ENCODE measurements at places on chromosomes 16 and 17.

DNA sequence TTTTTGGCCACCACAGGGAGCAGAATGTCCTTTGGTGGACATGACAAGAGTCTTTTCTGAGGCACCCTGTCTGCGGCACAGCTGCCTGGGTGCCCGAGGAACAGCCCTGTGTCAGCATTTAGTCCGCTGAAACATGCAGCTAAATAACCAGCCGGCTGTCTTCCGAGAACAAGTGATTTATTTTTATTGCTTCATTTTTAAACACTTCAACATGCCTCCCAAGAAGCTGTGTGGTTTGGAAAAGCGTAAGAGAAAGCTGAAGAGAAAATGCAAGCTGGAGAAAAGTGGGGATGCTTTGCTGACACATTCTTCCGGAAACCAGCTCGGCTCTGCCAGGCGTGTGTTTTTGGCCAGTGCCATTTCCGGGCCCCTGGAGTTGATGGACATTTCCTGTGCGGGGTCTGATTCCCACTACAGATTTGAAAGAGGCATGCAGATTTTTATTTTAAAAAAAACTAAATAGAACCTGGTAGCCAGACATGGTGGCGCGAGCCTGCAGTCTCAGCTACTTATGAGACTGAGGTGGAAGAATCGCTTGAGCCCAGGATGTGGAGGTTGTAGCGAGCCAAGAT, 94.7 kb downstream of the SEC14L1 start:
- H3K4me1 ChIP-seq = no peaks in the 10 kb centered on the region
- peak overlapping the region; percentile 24 for H3K4me3 ChIP-seq
- DNase-seq = no peak
- H3K27me3 ChIP-seq = no peaks in the 10 kb centered on the region
- H3K27ac ChIP-seq = no peak overlapping the region

DNA sequence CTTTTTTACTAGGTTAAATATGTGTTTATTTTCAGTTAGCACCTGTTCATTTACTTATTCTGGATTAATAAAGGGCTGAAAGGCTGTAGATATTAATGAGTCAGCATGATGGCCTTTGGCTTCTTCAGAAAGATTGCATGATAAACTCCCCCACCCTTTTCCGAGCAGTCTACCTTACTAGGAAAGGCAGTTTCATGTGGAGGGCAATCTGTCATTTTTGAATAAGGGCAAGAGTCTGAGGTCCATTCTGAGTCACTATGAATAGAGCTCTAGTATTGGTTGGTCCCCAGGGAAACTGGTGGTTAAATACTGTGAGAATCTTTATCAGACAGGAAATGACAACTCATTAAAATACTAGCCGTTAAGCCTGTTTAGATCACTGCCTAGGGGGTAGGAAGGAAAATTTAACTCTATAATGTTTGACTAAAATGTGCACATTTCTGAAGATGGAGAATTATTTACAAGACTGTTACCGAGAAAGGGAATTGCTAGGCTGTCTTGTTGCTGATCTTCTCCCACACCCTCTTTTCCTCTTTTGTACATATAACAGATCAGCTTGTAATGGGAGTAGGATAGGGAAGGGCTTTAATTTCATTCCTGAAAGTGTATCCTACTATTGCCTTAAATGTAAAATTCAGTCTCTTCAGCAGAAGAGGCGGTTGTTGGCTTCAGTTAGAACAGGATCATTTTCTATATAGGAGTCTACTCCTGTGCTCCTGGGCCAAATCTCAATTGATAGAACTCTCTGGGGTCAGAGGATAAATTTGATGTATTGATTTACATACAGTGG, 63.3 kb downstream of the TUBD1 start:
- H3K4me1 ChIP-seq = peaks cover 46% of the 10 kb centered on the region
- no peaks in the 10 kb centered on the region for H3K27me3 ChIP-seq
- H3K4me3 ChIP-seq = no peak overlapping the region
- DNase-seq = no peak
- no peaks in the 10 kb centered on the region for H3K36me3 ChIP-seq

DNA sequence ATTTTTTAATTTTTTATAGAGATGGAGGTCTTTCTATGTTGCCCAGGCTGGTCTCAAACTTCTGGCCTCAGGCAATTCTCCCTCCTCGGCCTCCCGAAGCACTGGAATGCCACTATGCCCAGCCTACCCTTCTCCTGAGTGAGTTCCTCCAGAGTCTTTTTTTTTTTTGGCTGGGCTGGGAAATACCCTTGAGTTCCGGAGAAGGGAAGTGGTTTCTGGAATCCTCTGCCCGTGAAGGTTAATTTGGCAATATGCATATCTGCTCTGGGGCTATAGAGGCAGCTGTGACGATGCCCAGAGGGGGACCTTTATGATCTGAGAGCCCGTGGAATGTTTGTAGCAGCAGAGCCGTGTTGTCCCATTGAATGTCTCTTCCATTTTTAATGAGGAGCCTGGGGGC, 217.5 kb downstream of the RBFOX1 start:
- H3K4me3 ChIP-seq = no peak overlapping the region
- H3K36me3 ChIP-seq = no peaks in the 10 kb centered on the region
- DNase-seq = no peak

DNA sequence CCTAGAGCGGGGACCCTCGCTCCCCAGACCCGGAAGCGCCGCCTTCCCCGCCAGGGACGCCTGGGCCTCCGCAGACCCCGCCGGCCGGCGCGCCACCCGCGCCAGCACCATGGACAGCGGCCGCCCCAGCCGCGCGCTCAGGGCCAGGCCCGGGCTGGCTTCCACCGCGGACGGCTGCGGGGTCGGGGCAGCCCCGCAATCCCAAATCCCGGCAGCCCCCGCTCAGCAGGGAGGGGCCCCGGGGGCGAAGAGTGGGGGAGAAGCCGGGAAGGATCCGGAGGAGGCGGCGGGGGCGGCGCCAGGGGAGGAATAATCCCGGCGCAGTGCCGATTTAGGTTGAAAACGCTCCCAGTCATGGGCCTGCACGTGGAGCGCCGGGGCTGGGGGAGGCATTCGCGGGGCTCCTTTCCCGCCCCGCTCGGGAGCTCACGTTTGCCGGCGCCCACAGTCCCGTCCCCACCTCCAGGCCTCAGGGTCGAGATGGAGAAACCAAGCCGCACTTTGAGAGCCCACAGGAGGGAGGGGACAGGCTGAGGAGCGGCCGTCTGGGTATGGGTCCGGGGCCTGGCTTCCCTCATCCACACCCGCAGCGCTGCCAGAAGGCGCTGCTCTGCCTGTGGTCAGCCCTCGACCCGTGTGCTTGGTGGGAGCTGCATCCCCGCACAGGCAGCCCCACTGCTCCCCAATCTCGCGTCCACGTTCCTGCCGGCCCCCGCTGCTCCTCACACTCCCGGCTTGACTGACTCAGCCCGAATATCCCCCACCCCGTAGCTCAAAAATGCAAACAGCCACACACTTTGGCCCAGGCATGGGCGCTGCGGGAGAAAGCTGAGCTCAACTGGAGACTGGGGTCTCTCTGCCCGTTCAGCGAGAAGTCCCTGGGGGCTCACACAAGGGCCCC, 4.7 kb downstream of the FBXL16 start:
- H3K36me3 ChIP-seq = no peaks in the 10 kb centered on the region
- no peak overlapping the region for H3K4me3 ChIP-seq
- H3K27ac ChIP-seq = no peak overlapping the region
- DNase-seq = peak; percentile 78
- peaks cover 23% of the 10 kb centered on the region for H3K4me1 ChIP-seq
- peaks cover 13% of the 10 kb centered on the region for H3K27me3 ChIP-seq

DNA sequence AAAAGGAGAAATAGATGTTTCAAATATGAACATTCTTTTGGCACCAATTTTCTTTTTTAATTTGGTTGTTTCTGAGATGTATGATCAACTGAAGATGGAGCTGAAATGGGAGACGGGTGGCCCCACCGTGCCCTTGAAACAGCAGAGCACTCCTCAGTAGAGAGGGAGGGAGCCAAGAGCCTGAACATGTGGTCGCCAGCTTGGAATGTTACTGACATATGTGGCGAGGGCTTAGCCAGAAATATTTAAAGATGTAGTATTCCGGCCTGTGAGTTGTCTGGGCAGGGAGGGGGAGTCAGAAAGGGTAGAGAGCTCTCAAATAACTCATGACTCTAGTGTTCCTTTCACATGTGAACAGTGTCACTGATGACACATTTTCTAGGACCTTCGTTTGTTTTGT, 13.3 kb upstream of the MRC2 start:
- H3K27me3 ChIP-seq = no peaks in the 10 kb centered on the region
- no peak for DNase-seq
- no peaks in the 10 kb centered on the region for H3K4me1 ChIP-seq
- H3K36me3 ChIP-seq = no peaks in the 10 kb centered on the region
- no peak overlapping the region for H3K4me3 ChIP-seq

GRCh38 chr17:44502598-44503146, 534 bp downstream of the GPATCH8 start:
- peaks cover 7% of the 10 kb centered on the region for H3K36me3 ChIP-seq
- H3K27ac ChIP-seq = peak overlapping the region; percentile 93
- H3K4me1 ChIP-seq = peaks cover 28% of the 10 kb centered on the region
- peak; percentile 5 for DNase-seq

- H3K4me1 ChIP-seq = no peaks in the 10 kb centered on the region
- H3K4me3 ChIP-seq = no peak overlapping the region
- no peak overlapping the region for H3K27ac ChIP-seq
- H3K36me3 ChIP-seq = no peaks in the 10 kb centered on the region
Observed at GRCh38 chr16:68936736-68937631, 93.7 kb downstream of the TANGO6 start.

DNA sequence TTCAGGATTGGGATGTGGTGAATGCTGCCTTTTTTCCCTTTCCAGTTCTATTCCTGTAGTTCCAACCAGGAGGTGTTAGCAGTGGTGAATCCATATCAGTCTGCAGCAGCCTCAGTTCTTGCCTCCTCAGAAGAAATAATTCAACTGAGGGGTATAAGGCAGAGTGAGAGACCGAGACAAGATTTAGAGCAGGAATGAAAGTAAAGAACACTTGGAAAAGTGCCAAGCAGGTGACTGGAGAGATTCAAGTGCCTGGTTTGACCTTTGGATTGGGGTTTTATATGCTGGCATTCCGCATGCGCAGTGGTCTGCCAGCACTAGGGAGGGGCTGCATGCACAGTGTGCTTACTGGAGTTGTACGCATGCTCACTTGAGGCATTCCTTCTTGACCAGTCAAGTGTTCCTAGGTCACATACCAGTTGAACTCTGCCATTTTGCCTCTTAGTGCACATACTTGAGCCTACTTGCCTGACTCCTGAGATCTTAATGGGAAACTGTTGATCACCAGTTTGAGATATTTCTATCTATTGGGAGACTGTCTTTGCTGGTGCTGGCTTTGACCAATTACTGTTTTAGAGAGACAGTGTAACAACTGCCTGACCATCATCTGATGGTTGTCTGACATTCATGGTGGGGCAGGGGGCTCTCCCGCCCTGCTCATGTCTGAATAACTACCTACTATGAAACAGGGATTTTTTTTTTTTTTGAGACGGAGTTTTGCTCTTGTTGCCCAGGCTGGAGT, 680 bp upstream of the CCL15 start:
- no peaks in the 10 kb centered on the region for H3K27me3 ChIP-seq
- no peak for DNase-seq
- no peaks in the 10 kb centered on the region for H3K4me1 ChIP-seq
- H3K4me3 ChIP-seq = no peak overlapping the region

GRCh38 chr16:56888806-56889205, 23.8 kb downstream of the SLC12A3 start:
- H3K27ac ChIP-seq = no peak overlapping the region
- H3K4me1 ChIP-seq = no peaks in the 10 kb centered on the region
- no peaks in the 10 kb centered on the region for H3K27me3 ChIP-seq
- H3K4me3 ChIP-seq = no peak overlapping the region
- H3K36me3 ChIP-seq = no peaks in the 10 kb centered on the region

- DNase-seq = no peak
- no peak overlapping the region for H3K4me3 ChIP-seq
- H3K36me3 ChIP-seq = peaks cover 41% of the 10 kb centered on the region
- H3K27me3 ChIP-seq = no peaks in the 10 kb centered on the region
Observed at GRCh38 chr16:50290856-50291255, 24.5 kb downstream of the ADCY7 start.

DNA sequence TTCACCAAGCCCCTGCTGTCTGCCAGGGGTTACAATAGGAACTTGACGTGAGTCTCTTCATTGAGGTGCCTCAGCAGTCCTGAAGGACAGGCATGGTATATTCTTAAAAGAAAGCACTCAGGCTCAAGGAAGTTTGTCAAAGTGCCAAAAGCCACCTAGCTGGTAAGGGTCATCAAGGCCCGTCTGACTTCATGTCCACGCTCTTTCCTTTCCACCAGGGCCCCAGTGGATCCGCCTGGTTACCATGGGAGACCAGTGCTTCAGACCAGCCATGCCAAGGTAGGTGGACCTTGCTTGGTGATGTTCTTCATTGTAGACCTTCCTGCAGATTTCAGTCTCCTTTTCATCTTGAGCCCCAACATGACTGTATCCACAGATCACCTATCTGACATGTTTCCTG, 27.6 kb upstream of the CCL1 start:
- H3K36me3 ChIP-seq = no peaks in the 10 kb centered on the region
- H3K27ac ChIP-seq = no peak overlapping the region
- no peak overlapping the region for H3K4me3 ChIP-seq
- H3K27me3 ChIP-seq = no peaks in the 10 kb centered on the region

GRCh38 chr16:51359141-51359955, 208.3 kb upstream of the SALL1 start:
- no peaks in the 10 kb centered on the region for H3K27me3 ChIP-seq
- no peak for DNase-seq
- no peak overlapping the region for H3K27ac ChIP-seq
- H3K36me3 ChIP-seq = no peaks in the 10 kb centered on the region

DNA sequence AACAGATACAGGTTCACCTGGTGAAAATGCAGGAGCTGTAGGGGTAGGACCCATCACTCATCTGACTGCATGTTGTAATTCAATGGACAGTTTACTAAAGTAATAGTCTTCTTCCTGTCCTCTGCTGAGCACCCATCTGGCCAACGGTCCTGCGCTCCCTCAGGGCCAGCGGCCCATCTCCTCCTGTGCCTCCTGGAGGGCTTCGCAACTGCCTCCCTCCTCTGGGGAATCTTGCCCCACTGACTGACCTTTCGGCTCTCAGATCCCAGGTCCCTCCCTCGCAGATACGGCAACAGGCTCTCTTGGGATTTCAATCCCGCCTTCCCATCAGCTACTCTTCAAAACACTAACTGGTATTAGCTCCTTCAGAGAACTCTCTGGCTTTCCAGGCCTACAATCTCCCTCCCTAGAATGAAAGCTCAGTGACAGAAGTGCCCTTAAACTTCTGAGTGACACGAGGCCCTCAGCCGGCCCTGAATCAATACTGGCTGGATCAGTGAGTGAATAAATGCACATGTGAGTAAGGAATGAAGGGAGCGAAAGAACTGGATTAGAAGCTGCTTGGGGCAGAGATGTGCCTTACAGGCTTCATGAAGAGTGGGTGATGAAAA, 1.3 kb downstream of the PEMT start:
- H3K27ac ChIP-seq = peak overlapping the region; percentile 79
- H3K4me1 ChIP-seq = peaks cover 16% of the 10 kb centered on the region
- H3K27me3 ChIP-seq = no peaks in the 10 kb centered on the region

GRCh38 chr17:68036304-68037147, 991 bp downstream of the KPNA2 start:
- H3K27me3 ChIP-seq = no peaks in the 10 kb centered on the region
- peaks cover 4% of the 10 kb centered on the region for H3K36me3 ChIP-seq
- peak overlapping the region; percentile 71 for H3K4me3 ChIP-seq
- peak overlapping the region; percentile 91 for H3K27ac ChIP-seq
- H3K4me1 ChIP-seq = peaks cover 16% of the 10 kb centered on the region
- DNase-seq = no peak
